Esophagus mucosa (tissue), 1 donor: ENCODE measurements at places on chromosomes 5 and 9.

GRCh38 chr9:128169925-128170324 lies 9.9 kb downstream of the BBLN start:
- no peak for ATAC-seq

GRCh38 chr9:18138656-18139055 lies 335.3 kb upstream of the ADAMTSL1 start:
- no peak for ATAC-seq

- ATAC-seq, result no peak
Measured at GRCh38 chr9:129586685-129587084, 34.2 kb downstream of the C9orf50 start.

DNA sequence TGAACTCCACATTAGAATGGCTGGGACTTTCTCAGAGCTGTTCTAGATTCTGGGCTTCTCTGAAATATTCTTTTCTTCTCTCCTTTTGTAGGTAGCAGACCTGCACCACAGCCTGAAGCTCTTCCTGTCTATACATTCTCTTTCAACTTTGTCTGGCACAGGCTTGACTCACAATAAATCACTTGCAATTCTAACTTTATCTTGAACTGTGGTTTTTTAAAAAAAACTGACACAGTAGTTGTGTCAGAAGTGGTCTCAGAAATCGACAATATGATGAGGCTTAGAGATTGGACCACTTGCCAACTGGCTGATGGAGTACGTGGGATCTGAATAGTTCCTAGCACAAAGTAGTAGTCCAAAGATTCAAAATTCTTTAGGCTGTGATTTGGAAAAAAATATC lies 24.1 kb upstream of the CDH9 start:
- ATAC-seq, result no peak

GRCh38 chr9:98342098-98342819 lies 86.8 kb upstream of the TBC1D2 start:
- ATAC-seq, result no peak

- no peak for ATAC-seq
Measured at GRCh38 chr9:111644195-111644772, 13.2 kb downstream of the DNAJC25 start.

- no peak for ATAC-seq
Measured at GRCh38 chr9:134030821-134031470, 5.7 kb downstream of the BRD3OS start.

- ATAC-seq, result no peak
Measured at GRCh38 chr9:18739641-18740318, 265.8 kb downstream of the ADAMTSL1 start.

GRCh38 chr9:129785866-129786265 lies 17.1 kb upstream of the TOR1B start:
- ATAC-seq, result no peak

- no peak for ATAC-seq
Measured at GRCh38 chr5:14245132-14245925, 102.2 kb downstream of the TRIO start.
